ENCODE measurements at places on chromosomes 4 and X.
A peak's percentile ranks its signal among the peaks of the same experiment; 100 is the strongest.

DNA sequence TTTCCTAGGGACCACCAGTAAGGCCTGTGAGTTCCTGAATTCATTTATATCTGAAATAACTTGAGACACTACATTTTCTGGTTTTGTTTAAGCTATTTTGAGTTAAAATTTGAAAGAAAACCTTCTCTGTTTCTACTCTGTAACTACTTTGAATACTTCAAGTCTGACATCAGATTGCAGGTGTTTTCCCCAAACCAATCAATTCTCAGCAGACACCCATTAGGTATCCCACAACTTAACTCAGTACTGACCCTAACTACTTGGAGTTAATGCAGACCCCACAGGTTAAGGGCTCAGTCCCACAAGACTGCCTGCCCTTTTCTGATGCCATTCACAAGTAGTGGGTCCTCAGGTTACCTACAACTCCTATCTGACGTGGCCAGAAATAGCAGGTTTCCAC is 1100.0 kb upstream of the SLIT2 start:
- DNase-seq, result no peak

- DNase-seq, result no peak
Measured at GRCh38 chr4:100938698-100939097, 408.6 kb downstream of the PPP3CA start.

- DNase-seq, result no peak
Measured at GRCh38 chr4:90799895-90800294, 672.7 kb downstream of the CCSER1 start.

DNA sequence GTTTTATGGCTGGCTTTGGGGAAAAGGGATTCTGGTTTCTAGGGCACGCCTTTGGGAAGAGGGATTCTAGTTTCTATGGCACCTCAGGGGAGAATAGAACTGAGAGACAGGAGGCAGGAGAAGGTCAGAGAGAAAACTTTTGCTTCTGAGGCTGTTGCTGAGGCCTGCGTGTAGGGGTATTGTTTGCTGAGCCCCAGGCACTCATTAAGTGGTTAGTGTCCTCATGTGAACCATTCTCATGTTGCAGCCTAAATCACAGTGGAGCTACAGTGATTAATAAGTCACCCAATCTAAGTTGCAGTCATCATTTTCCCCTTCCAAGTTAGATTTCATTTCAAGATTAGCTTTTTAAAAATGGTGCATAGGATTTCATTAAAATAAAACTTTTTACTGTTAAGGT is 29.0 kb downstream of the VCX3A start:
- no peak for DNase-seq

DNA sequence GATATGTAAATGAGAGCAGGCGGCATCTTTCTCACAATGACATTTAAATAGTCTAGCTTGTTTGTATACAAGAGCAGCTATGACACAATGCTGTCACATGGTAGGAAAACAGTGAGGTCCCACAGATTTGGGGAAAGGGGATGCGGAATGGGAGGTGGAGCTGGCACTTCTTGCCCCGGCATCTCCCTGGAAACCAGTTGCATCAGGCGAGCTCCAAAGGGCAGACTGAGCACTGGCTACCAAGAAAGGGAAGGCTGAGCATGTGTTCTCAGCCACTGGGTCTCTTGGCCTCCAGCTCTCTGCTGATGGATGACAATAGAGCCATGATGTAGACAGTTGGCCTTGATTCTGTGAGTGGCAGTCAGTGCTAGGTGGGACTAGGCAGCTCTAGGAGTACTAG is 109.0 kb downstream of the UCHL1 start:
- no peak for DNase-seq

DNA sequence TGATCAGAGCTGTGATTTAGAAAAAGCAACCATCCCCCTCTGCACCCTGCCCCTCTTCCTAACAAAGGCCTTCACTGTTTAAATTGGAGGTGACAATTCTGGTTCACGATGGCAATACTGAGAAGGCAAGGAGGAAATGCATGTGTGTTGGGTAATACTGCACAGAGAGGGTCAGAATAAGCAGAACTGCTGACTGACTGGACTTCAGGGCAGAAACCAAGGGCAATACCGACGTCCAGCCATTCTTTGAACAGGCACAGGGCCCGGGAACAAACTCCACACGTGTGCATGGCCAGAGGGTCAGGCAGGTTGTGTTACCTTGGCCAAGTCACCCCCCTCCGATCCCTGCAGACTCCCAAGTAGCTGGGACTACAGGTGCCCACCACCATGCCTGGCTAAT is 6.0 kb downstream of the ACSL1 start:
- DNase-seq, result no peak

DNA sequence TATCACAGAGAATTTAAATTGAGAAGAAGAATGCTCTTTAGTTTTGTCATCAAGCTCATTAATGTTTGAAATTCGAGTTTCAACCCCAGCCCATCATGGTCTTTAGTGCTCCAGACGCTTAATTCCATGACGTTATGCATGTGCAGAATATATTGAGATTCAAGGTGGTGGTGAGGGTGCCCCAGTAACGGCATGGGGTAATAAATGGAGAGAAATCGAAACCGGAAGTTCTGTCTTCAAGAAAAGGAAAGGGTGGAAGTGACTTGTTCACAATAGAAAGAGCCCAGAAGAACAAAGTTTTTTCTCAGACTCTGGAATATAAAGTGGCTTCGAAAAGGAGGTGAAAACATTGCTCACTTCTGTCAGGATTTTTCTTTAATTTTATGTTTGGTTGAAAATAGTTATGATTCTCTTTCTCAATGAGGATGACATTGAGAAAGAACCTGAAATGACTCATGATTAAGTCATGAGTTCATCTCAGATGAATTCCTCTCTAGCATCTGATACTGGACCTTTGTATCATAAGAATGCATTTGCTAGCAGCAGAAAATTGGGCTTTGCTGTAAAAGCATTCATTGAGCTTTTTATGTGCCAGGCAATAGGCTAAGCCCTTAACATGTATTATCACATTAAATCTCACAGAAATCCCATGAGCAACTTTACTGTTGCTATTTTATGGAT is 779 bp upstream of the DDX60L start:
- no peak for DNase-seq

DNA sequence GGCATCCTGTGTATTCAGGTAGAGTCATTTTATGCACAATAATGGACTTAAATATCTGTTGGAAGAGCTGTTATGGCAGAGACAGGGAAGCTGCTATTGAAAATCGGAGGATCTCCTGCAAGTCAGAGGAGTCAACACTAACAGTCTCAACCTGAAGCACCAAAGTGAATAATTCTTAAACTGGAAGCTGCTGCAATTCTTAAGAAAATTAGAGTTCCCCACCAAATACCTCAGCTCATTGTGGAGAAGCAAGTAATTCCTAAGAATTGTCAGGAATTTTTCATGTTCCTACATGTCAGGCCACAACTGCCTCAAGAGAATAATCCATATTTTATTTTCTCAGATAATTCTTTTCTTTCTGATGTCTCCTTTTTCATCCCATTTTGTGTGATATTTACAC is 892.6 kb upstream of the LCORL start:
- DNase-seq, result no peak

DNA sequence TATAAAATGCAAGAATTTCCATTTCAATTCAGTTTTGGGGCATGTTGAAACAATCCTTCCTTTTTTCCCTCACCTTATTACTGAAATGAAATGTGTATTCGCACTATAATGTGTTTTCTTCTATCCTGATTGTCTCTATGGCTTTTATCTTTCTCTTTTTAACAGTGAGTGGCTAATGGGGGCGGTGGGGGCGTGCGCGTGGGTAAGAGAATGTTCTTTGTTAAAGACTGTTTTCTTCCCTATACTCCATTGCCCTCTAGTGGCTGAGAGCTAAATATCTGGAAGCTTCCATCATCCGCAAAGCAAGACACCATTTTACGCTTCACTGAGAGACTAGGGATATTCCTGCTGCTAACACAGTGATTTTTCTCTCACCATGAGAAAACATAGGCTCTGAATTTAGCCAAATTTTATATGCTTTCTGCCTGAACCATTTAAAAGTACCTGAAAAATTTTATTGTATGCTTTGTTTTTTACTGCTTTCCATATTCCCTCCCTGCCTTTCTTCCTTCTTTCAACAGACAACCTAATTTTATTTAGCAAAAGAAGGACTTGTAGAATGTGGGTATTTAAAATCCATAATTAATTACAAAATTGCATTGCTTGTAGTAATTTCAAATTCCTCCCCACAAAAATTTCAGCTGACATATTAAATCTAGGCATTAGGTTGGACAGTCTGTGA is 194.0 kb downstream of the GASK1B start:
- DNase-seq, result peak; percentile 34

- DNase-seq, result no peak
Measured at GRCh38 chr4:153530284-153530999, 64.3 kb downstream of the TMEM131L start.

GRCh38 chr4:26746802-26747213 is 113.8 kb upstream of the STIM2 start:
- no peak for DNase-seq

GRCh38 chrX:129797251-129797906 is 17.6 kb downstream of the SASH3 start:
- no peak for DNase-seq
